ENCODE measurements at places on chromosomes 7 and 10. TPM values are rescaled to one million over a fixed set of nuclear protein-coding genes. Genes with fewer than 3 reads are reported as not detected.

RSPH10B2 gene
- not detected for total RNA-seq

UCMA gene
- total RNA-seq: not detected

PKD2L1 gene
- total RNA-seq: not detected

NUDT5 gene
- total RNA-seq: 65.9 TPM

MEIG1 gene
- not detected for total RNA-seq

PIK3CG gene
- under 0.01 TPM for total RNA-seq

NKX6-2 gene
- not detected for total RNA-seq

MAP3K8 gene
- 5.1 TPM for total RNA-seq

ZNF107 gene
- total RNA-seq: 2.2 TPM

CDK14 gene
- 10.4 TPM for total RNA-seq

HELLS gene
- 8.0 TPM for total RNA-seq

LRRC27 gene
- total RNA-seq: 4.0 TPM

SFXN3 gene
- 13.4 TPM for total RNA-seq

VWDE gene
- total RNA-seq: 3.6 TPM

SLC39A12 gene
- total RNA-seq: not detected

ATOH7 gene
- not detected for total RNA-seq

DGKI gene
- total RNA-seq: not detected

KLF14 gene
- total RNA-seq: not detected

PLCE1 gene
- 0.85 TPM for total RNA-seq

CCL24 gene
- not detected for total RNA-seq

TEX36 gene
- total RNA-seq: not detected

ZRANB1 gene
- total RNA-seq: 23.2 TPM

Measured in tracheal epithelial cell (primary cell).